Renal cortex interstitium (tissue), 15 donors: ENCODE measurements at places on chromosomes 1 and 21. TPM values are rescaled to one million over a fixed set of nuclear protein-coding genes. Genes with fewer than 3 reads are reported as not detected.

SMCP gene
- polyA plus RNA-seq: not detected

- DNase-seq: no peak
These were observed 55.3 kb downstream of the RRAGC start for GRCh38 chr1:38804062-38804886.

DNA sequence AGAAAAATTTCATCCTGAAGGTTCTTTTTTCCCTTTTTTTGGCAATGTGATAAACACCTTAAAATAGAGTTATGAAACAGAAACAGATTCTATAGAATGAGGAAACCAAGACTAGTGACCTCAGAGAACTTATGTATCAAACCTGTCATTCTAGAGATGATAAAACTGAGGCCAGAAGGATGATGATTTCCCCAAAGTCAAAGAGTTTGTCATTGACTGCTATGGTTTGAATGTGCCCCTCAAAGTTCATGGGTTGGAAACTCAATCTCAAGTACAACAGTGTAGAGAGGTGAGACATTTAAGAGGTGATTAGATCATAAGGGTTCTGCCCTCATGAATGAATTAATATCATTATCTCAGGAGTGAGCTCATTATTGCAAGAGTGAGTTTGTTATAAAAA lies 13.7 kb upstream of the BEND5 start:
- no peak for DNase-seq

- DNase-seq: no peak
These were observed 117.5 kb downstream of the C1orf21 start for GRCh38 chr1:184504040-184504954.

DNA sequence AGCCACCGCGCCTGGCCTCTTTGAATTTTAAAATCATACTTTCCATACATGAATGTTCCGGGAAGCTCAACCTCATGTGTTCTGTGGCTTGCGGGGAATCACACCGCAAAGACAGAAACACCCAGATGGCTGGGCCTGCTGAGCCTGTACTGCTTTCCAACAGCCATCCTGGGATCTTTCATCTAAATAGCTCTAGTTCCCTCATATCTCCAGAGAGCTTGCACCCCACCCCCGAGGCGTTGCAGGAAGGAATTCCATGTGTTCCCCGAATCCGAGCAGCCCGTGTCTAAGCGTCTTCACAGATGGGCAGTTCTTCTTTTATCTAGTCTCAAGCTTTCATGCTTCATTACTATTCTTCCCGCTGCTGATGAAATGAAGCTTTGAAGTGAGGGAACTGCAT lies 66.4 kb downstream of the IGSF21 start:
- no peak for DNase-seq

DNA sequence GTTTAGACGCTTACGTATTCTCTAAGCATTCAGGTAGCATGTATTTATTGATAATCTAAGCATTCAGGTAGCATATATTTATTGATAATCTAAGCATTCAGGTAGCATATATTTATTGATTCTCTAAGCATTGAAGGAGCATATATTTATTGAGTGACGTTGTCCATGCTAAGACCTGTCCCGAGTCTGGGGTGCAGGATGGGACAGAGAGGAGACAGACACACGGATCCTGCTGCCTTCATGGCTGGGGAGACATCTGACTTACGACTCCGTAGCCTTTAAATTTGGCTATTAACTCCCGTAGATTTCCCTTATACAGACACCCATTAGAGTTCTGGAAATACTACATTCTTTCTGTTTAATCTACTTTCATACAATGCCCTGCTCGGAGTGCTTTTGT lies 982 bp downstream of the SCCPDH start:
- no peak for DNase-seq

DNA sequence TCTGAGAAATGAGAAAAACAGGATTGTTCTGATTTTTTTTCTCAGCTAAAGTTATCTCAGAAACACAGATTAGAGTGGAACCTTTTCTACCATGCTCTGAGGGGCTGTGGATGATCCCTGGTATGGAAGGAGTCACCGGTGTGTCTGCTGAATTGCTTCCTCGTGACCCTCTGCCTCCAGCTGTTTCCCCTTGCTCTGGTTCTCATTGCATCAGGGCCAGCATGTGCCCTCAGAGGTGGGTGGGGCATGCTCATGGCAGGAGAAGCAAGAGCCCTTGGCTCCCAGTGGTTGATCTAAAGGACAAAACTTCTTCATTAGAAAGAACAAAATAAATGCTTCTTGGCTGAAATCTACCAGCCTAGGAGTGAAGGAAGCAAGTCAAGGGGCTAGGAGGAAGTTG lies 183.2 kb upstream of the HMCN1 start:
- no peak for DNase-seq

DNA sequence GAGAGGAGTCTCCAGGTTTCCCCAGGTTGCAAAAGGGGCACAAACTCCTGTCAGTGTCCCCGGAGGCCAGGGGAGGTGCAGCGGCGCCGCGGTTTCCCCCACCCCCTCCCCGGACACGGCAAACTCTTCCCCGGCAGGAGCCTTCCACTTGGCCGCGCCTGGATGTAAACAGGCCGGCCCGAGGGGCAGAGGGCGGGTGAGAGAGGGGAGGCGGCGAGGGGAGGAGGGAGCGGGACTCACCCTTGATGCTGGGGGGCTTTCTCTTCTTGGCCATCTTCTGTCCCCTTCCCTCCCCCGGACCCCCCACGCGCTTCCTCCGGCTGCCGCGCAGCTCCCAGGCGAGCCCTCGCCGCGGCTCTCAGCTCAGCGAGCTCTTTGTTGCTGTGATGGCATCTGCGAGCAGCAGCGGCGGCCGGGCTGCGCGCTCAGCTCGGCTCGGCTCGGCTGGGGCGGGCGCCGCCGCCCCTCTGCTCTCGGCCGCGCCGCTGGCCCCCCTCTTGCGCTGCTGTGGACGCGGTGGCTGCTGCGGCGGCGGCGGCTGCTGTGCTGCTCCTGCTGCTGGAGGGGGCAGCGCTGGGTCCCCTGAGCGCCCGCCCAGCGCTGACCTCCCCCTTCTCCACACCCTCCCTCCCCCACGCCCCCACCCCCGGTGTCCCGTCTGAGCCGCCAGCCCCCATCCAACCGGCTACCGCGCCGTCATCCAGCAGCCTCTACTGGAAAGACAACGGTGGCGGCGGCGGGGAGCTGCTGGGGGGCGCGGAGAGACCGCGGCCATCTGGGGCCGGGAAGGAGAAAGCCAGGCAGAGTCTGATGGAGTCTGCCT lies 4.9 kb upstream of the SLC44A5 start:
- peak; percentile 43 for DNase-seq

- no peak for DNase-seq
These were observed 28.6 kb downstream of the AK4 start for GRCh38 chr1:65176591-65176990.

- DNase-seq: no peak
These were observed 935 bp upstream of the YIPF1 start for GRCh38 chr1:53890522-53890941.
